ENCODE measurements at places on chromosomes 3 and 15.

DNA sequence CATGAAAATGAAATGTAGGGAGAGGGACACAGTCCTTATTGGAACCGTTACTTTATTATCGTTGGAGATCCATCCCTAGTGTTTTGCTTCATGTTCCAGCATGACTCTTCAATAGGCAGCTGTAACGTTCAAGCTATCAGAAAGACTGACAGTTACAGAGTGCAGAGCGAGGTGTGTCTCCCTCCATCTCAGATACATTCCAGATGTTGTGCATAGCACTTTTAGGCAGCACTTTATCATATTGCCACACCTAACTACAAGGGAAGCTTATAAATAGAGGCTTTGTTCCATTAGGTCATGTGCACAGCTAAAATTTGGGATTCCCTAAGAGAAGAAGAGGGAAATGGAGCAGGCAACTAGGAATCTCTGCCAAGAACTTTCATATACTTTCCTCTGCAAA lies 1009.6 kb downstream of the ROBO2 start:
- no peak for DNase-seq

GRCh38 chr15:60520825-60521368 lies 42.0 kb upstream of the ICE2 start:
- peak; percentile 66 for DNase-seq

- no peak for DNase-seq
These were observed 310.2 kb downstream of the SATB1 start for GRCh38 chr3:18114894-18115293.

GRCh38 chr3:48243886-48244285 lies 3.0 kb downstream of the ZNF589 start:
- no peak for DNase-seq

DNA sequence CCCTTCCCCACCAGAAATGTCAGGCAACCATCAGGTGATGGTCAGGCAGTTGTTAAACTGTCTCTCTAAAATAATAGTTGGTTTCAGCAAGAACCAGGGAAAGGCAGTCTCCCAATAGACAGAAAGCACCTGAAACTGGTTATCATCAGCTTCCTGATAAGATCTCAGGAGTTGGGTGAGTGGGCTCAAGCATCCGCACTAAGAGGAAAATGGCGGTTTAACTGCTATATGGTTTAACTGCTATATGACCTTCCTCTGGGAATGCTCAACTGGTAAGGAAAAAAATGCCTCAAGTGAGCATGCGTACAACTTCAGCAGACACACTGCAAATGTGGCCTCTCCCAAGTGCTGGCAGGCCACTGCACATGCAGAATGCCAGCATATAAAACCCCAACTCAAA lies 240.8 kb upstream of the CMC1 start:
- no peak for DNase-seq

- peak; percentile 28 for DNase-seq
These were observed 17.9 kb upstream of the COPG1 start for GRCh38 chr3:129231331-129232119.

- DNase-seq, result no peak
These were observed 101.6 kb downstream of the MAGI1 start for GRCh38 chr3:65936908-65937638.

DNA sequence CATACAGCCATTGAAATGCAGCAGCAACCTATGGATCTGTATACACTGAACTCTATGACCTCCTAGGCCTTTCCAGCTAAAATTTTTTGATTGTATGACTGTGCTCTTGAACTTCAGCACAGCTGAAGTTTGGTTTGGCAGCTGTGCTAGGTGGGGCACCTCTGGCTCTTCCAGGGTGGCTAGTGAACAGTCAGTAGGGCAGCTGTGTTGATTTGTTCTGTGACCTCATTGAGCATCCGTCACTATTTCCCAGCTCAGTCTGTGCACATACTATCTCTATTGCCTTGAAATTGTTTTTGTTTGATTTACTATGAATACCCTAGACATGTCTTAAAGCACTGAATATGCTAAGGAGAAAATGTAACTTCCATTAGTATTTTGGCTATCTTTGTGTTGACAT lies 363.2 kb upstream of the NAALADL2 start:
- DNase-seq, result peak; percentile 16

- peak; percentile 12 for DNase-seq
These were observed 73.6 kb downstream of the ADCY5 start for GRCh38 chr3:123375014-123375940.

DNA sequence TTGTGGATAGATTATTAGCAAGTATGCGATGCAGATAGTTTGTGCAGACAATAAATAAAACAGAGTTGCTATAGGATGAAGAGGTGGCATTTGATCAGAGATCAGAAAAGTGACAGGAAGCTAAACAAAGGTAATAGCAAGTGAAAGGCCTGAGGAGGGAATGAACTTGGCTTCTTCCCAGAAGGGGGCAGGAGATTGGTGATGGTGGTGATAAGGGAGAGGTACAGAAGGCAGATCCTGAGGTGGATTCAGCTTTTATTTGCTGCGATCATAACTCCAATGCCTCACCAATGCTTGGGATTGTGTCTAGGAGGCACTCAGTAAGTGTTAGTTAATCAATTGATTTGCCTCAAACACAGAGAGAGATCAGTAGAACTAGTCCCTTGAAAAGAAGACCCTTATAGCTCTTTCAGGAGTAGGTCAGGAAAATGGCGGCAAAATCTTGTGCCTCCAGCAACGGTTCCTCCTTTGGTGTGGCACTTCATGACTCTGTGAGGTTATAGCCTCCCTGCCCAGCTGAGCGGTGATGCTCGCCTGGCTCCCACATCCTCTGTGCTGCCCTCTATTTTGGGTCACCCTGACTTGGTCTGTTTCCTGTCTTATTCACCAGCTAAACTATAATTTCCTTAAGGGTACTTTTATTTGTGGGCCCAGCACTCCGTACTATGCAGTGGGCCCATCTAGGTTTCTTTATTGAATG lies 37.5 kb downstream of the TGFBR2 start:
- DNase-seq, result no peak

GRCh38 chr3:148789146-148789545 lies 38.5 kb upstream of the CPB1 start:
- peak; percentile 31 for DNase-seq

DNA sequence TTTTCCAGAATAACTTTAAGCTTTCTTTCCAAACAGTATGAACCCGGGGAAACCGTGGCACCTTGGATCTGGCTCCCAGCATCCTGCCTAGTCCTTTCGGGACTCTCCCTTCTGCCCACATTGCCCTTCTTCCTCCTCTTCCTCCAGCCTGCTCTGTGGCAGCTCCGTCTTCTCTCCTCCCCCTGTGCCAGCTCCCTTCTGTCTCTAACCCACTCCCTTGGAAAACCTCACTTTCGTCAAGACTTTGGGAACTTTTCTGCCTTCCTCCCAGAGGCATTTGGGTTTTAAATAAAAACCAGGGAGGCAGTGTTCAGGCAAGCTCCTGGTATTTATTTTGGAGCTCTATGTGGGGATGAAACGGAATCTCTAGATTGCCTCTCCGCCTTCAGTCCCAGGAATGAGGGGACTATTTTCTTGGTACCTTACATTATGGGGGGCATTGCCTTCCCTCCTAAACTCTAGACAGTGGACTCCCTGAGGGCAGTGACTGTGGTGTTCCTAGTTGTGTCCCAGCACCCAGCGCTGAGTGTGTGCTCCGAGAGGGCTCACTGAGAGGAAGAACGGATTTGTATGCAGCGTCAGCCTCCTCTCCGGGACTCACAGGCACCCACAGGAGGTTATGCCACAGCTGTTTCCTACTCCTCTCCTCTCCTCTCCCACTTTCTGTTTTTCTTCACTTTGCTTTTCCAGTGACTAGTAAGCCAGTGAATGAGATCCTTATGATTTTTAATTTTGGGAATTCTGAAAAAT lies 105.4 kb upstream of the MRPS22 start:
- DNase-seq, result no peak

DNA sequence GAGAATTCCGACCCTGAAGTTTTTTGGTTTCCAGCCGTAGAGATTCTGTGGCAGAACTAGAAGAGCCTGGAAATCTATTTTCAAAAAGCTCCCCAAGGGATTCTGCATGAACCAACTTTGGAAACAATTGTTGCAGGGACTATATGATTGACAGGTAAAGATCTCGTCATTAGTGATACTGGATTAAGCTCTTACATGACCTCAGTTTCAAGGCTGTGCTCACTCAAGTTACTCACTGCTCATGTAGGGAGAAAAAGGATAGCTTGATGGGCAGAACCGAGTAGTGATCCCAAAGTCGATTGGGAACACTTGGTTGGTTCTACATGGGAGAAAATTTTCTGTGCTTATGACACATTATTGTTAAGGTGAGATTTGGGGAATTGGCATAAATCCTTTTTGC lies 142.3 kb upstream of the RASGRP1 start:
- DNase-seq, result no peak

GRCh38 chr15:95718441-95718840 lies 612.1 kb upstream of the NR2F2 start:
- no peak for DNase-seq

DNA sequence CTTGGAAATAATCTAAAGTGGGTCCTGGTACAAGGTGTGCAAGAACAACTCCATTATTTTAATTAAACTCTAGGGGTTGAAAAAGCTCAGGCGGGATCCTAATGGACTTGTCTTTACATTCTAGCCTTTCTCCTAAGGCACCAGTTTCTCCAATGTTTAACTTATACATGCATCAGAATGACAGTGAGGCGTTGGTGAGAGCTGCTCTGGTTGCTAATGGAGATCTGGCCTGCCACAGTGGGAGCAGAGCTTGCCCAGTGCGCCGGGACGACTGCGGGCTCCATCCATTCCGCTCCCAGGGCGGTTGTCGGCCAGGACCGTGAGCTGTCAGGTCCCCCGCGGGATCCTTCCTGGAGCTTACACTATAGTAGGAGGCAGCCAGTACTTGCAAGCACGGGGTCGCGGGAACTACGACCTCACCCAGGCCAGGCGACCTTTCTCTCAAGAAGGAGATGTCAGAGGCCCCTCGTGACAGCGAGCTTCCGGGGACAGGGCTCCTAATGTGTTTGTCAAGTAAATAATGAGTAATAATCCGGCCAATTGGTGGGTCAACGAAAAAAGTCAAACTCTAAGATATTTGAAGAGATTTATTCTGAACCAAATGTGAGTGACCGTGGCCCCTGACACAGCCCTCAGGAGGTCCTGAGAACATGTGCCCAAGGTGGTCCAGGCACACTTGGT lies 991 bp upstream of the HIGD1A start:
- no peak for DNase-seq

- no peak for DNase-seq
These were observed 475.4 kb upstream of the CNTN3 start for GRCh38 chr3:75089841-75090240.

GRCh38 chr3:52237657-52238172 lies 1.2 kb downstream of the TWF2 start:
- peak; percentile 95 for DNase-seq

GRCh38 chr3:112974894-112975293 lies at the start of gene CD200R1:
Gene CD200R1, minus strand, starts transcription at chr3:112975103. Its CDS starts 246 bp downstream, at chr3:112974857.
- DNase-seq, result no peak

DNA sequence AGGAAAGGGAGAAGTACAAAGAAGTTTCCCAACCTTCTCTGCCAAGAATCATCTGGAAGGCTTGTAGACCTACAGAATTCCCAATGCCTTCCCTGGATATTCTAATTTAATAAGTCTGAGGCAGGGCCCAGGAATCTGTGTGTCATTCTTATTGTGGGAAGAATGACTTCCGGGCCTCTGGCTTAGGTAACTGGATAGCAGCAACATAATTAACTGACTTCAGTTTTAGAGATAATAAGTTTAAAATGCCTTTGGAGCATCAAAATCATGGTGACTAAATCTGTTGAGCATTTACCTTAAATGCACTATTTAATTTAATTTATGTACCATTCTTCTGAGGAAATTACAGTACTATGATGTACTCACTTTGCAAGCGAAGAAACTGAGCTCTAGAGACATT lies 44.3 kb upstream of the TM4SF1 start:
- peak; percentile 71 for DNase-seq

DNA sequence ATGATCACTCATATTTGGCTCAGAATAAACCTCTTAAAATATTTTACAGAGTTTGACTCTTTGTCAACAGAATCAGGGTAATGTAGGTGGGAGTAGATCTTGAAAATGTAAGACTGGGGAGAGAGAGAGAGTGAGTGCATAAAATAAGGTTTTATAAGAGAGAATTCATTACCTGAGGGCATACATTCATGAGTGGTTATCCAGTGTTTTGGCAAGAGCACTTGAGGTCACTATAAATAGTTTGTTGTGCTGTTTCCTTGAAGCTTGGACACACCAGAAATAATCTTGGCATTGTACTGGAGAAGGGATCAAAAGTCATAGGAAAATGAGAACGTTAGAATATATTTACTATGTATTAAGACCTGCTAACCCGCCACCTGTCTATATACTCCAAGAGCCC lies 33.4 kb downstream of the SLC28A2 start:
- DNase-seq, result no peak

DNA sequence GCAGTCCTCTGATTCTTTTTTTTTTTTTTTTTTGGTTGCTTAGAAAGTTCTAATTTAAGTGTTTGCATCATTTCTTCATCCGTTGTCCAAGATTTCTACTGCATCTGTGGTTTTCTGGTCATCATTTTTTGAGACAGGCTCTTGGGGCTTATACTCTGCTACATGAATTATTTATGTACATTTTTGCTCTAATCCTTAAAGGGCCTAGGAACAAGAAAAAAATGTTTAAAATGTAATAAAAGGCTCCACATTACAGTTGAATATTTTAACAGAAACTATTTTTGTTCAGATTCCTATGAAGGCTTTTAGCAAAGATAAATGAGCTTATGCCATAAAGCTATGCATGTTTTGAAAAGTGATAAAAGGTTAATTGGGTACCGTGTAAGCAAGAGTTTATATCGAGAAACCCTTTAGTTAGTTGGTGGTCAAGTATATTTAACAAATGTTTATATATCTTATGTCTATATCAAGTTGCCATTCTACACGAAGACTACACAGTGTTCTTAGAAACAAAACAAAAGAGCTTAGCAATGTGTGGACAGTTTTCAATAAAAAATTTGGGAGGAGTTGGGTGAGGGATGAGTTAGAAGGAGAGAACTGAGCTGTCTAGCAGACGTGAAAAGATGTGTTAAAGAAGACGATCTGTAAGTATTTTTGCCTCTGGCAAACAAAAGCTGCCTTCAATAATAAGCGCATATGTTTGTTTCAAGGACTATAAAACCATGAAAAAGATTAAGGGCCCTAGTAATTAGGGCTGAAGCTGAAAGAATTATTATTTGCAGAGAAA lies 563.6 kb upstream of the NAALADL2 start:
- peak; percentile 65 for DNase-seq

GRCh38 chr3:157163217-157163953 lies 3.4 kb upstream of the CCNL1 start:
- no peak for DNase-seq

GRCh38 chr3:20546636-20547035 lies 360.6 kb upstream of the SGO1 start:
- DNase-seq, result peak; percentile 87

GRCh38 chr3:154893813-154894212 lies 186.3 kb upstream of the MME start:
- DNase-seq, result no peak

GRCh38 chr3:123961508-123961856 lies 453 bp upstream of the CCDC14 start:
- DNase-seq, result no peak

- peak; percentile 32 for DNase-seq
These were observed 255.0 kb upstream of the ROPN1 start for GRCh38 chr3:124246949-124247348.

- DNase-seq, result peak; percentile 57
These were observed 61.9 kb upstream of the C3orf80 start for GRCh38 chr3:160163229-160163878.

- DNase-seq, result no peak
These were observed 32.3 kb upstream of the CCR2 start for GRCh38 chr3:46321461-46322104.

All from EH (cell line).